ENCODE measurements at places on chromosomes 2 and 18.

- DNase-seq = no peak
These were observed 298.4 kb upstream of the ZNF521 start for GRCh38 chr18:25650201-25650941.

GRCh38 chr2:195592105-195592504 is 64.9 kb upstream of the SLC39A10 start:
- no peak for DNase-seq

- DNase-seq = no peak
These were observed 253.5 kb downstream of the DYSF start for GRCh38 chr2:71706836-71707235.

DNA sequence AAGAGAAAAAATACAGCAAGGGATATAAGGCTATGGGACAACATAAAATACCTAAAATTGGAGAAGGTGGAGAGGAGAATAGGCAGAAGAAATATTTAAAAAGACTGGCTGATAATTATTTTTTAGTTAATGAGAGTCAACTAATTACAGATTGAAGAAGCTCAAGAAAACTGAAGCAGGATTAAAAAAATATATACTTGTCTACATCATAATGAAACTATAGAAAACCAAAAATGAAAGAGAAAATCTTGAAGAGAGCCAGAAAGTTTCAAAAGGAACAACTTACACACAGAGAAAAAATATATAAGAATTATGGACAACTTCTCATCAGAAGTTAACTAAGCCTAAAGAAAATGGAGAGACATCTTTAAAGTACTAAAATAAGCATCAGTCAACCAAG is 62.9 kb upstream of the APCDD1 start:
- no peak for DNase-seq

GRCh38 chr2:200828572-200829257 is 17.0 kb downstream of the BZW1 start:
- DNase-seq = no peak

DNA sequence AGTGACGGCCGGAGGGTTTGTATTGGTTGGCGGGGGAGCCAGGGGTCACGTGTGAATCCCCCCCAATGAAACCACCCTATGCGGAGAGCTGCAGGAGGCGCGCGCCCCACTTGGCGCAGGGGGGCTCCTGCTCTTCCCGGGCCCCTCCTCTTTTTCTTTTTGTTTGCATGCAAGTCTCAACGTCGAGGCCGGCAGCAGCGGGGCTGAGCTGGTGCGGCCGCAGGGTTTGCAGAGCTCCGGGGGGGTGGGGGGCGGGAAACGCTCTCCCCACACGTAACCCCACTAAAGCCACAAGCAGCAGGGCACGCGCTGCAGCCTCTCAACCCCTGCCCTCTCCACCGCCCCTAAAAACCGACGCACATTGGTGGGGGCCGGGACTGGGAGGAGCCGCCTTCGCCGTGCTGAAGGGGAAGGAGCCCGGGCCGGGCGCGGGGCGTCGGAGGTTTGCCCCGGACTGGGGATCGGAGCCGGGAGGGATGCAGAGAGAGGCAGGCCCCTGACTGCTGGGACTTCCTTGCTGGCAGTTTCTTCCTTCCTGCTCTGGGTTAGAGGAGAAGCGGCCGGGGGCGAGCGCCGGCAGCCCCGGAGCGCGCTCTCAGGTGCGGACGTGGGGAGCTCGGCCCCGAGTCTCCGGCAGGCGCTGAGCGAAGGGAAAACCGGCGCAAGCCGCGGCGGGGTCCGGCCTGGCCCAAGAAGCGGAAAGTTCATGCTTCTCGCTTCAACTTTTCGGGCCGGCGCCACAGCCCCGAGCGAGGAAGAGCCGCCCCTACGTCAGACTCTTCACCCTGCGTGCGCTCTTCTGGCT is 864 bp downstream of the LBH start:
- DNase-seq = no peak

GRCh38 chr2:11100130-11100529 is 55.1 kb upstream of the SLC66A3 start:
- DNase-seq = no peak

DNA sequence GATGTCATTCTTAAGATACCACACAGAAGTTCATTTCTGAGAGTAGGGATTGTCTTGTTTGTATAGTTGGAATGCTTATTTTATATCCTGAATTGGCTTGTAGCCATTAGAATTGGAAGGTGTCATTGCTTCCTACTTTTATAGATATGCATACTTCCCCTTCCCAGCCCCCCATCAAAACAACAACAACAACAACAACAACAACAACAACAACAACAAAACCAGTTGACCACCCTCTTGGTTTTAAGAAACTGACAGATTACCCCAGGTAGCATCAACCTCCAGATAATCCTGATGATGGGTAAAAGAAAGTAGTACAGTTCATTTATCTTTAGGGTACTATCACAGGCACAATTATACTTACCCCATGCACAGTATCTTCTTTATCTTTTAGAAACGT is 20.0 kb downstream of the PHLPP1 start:
- DNase-seq = no peak

DNA sequence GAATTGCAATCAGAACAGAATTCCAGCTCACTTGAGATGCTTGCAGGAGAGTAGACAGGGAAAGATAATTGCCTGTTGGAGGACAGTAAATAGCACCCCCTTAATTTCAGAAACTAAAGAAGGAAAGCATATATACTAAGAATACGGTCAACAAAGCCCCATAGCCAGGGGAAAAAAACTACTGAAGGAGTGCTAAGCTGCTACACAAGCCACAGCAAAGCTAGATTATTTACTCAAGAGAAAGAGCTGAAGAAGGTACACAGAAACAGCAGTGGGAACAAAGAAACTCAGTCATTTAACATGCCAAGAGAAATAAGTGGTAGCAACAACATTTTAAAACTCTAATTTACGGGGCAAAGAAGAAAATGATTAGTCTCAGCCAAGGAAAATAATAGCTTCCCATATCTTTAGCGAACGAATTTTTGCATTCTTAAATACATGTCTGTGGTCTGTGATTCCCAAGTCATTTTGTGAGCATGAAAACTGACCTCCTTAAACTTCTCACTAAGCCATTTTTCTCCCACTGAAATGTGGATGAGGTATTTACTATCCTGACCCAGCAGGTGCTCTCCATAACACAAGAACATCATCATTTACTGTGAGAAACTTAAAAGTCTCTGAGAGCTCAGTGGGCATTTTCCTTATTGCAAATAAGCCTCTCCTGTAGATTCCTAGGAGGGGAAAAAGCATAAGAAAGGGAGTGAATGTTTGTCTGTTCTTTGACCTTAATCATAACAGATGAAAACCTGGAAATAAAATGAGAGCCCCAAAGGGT is 196.0 kb downstream of the PAX3 start:
- DNase-seq = no peak

GRCh38 chr2:200099256-200099655 is 143.9 kb downstream of the MAIP1 start:
- no peak for DNase-seq

DNA sequence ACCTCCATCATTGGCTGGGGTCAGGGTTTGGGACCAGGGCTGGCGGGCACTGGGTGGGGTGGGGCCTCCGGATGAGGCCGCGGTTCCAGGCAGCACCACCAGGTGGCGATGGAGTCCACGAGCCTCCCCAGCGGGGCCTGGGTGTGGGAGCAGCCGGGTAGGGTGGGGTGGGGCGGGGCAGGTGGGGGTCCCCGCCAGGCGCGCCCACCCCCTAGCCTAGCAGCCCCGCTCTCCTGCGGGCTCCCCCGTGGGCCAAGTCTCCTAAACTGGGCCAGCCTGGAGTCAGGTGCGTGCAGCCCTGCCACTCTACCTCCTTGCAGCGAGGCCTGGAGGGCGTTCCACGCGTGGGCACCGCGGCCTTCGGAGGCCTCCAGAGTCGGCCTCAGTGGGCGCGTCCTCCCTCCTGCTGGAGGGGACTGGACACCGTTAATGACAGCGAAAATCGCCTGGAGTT is 187.5 kb downstream of the TWIST2 start:
- DNase-seq = no peak

DNA sequence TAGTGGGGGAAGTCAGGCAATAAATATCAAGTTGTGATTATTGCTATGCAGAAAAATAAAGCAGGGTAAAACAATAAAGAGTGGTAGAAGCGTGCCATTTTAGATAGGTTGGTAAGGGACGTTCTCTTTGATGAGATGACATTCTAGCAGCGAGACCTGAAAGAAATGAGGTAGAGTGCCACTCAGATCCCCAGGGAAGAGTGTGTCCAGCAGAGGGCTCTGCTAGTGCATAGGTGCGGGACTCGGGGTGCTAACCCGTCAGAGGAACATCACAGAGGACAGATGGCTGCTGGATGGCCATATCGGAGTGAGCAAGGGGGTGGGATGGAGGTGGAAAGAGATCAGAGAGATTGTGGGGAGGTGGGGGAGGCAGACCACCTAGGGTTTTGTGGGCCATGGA is 16.3 kb upstream of the GTF2A1L start:
- DNase-seq = no peak

DNA sequence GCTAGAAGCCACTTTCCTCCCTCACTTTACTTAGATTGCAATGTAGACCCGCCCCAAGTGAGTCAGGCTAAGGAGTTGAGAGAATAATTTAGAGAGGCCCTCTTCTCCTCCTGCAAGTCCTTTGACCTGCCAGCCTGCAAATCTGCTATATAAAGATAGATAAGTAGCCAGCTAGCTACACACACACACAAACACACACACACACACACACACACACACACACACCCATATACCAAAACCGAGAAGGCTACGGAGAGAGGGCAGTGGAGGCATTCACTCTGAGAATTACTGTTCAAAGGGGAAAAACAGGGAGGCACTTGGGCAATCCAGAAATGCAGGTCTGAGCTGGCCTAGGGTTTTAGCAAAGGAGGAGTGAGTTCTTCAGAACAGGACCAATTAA is 23.0 kb upstream of the SMAD7 start:
- DNase-seq = no peak

DNA sequence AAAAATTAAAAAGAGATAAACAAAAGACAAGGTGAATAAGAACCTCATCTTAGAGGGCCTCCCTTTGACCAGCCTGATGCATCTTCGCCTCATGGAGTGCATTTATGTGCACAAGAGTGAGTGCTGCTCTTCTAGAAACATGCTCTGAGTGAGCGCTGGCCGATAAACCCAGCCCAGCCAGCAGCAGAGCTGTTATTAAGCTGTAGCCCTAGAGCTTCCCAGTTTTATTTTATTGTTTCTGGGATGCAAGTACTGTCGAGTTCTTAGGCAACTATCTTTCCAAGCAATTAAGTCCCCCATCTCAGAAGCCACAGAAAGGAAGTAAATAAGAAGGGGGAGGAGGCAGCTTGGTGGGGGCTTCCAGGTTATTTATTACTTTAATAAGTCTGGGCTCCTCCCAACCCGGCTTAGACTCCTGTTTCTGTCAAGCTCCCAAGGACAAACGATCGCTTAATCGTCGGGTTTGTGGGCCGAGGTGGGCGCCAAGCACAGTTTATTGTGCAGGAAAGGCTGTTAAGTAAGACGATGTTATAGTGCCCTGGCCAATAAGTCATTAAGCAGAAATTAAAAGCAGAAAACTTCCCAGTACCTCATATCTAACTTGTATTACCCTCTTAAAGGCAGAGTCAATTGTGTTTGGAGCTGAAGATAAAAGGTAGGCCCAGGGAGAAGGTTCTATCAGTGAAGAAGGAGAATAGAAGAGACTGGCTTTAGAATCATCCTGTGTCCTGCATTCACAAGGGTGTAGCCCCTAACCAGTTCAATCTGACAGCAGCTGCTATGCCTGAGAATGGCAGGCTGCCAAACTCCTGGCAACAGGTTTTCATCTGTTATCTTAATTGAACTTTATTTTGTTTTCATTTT is 176.3 kb downstream of the PIK3C3 start:
- DNase-seq = no peak

DNA sequence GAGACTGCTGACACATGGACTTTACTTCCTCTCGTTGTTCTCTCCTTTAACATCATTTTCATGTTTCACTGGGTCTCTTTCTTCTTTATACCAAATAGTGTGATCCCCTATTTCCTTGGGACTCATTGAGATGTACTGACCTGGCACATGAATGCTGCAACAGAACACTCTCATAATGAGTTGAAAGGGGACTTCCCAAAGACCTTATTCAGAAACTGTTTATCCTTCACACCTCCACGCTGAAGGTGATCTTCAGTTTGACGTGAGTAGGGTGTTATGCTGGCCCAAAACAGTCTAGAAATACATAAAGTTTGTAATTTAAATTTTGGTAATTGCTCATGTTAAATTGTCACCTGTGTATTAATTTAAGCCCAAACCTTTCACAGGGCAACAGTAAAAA is 1096.8 kb upstream of the GYPC start:
- DNase-seq = no peak

DNA sequence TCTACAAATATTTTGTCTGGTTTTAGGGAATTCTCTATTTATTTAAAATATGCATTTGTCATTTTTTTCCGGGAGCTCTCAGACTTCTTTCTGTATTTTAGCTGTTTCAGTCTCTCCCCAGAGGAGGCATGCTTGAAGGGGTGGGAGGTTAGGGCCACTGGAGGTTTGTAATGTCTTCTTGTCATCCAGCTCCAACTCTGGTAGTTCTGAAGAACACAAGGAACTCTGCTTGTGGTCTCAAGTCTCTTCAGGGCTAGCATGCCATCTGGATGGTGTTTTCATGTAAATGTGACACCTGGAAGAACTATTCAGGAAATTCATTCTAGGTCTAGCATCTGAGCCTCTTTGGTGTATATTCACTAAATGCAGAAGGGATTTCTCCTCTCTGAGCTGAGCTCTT is 518.4 kb upstream of the DCC start:
- no peak for DNase-seq

DNA sequence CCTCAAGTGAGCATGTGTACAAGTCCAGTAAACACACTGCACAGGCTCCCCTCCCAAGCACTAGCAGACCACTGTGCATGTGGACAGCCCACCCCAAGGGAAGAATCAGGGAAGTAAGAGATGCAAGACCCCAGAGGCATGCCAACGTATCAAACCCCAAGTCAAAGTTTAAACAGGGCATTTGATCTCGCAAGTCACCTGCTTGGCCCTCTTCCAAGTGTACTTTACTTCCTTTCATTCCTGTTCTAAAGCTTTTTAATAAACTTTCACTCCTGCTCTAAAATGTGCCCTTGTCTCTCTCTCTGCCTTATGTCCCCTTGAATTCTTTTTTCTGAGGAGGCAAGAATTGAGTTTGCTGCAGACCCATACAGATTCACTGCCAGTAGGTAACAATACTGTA is 201.2 kb upstream of the PARD3B start:
- no peak for DNase-seq

- no peak for DNase-seq
These were observed 246.5 kb downstream of the LDLRAD4 start for GRCh38 chr18:13465124-13465446.

DNA sequence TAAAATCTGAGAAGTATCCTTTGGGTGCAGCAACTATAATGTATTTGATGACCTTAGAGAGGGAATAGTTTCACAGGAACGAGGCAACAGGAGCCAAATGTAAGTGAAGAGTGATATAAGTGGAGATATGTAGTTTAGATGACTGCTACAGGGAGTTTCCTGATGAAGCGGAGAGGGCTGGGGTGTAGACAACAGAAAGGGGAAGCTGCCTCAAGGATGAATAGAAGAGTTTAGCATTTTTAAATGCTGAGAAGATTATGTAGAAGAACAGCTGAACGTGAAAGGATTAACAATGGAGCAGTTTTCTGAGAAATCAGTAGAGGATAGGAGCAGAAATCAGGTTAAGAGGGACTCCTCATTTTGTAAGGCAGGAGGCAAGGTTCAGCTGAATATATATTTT is 133.3 kb downstream of the LCLAT1 start:
- no peak for DNase-seq

- DNase-seq = no peak
These were observed 38.1 kb upstream of the PAX3 start for GRCh38 chr2:222336931-222337330.

- no peak for DNase-seq
These were observed 71.2 kb upstream of the CREB1 start for GRCh38 chr2:207458582-207458981.

Data from brain pericyte (primary cell).